Glomerular endothelial cell (primary cell): ENCODE measurements at places on chromosomes 2 and 18. TPM values are rescaled to one million over a fixed set of nuclear protein-coding genes. Genes with fewer than 3 reads are reported as not detected.
A peak's percentile ranks its signal among the peaks of the same experiment; 100 is the strongest.

DNA sequence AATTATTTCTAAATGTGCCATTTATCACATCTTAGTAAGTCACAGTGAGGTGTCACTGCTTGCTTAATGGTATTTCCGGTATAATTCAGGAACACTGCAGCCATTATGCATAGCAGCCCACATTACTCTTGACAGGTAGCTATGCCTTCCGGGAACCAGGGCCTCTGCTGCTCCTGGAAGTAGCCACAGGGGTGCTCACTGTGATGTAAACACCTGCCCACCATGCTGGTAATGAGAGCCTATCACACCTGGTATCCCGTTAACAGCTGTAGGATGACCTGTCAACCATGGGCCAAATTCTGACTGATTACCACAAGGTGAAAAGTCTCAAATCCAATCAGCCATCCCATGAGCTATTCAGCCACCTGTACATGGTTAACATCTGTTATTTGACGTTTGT is 647.0 kb upstream of the NXPH2 start:
- DNase-seq = no peak

- DNase-seq = no peak
These were observed 65.0 kb upstream of the NPAS2 start for GRCh38 chr2:100754951-100755350.

DNA sequence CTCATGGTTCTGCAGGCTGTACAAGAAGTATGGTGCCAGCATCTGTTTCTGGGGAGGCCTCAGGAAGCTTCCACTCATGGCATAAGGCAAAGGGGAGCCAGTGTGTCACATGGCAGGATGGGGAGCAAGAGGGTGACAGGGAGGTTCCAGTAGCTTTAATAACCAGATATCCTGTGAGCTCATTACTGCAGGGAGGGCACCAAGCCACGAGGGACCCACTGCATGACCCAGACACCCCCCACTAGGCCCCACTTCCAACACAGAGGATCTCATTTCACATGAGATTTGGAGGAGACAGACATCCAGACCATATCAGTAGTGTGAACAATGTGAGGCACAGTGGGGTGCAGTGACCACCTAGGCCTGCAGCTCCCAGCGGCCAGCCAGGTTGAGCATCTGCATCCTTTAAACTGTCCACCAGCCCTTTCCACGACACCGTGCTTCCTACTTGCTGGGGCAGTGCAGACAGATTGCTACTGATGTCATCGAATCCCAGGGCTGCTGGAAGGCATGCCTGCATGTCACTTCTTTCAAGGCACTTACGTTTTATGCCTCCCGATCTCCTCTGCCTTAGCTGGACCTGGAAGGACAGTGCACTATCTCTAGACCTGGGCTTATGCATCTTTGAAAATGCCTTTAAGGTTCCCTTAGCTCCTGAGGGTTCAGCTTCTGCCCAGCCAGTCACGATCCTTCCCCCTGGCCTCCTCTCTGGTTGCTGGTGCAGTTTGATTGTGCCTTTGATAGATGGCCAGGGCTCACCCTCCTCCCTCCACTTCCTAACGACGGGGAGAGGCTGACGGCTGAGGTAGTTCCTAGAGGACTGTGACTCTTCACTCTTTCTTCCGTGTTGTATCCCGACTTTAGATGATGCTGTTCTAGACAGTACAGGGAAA is 174.3 kb downstream of the FAM210A start:
- DNase-seq = no peak

GRCh38 chr2:114122930-114123329 is 233.0 kb downstream of the ACTR3 start:
- DNase-seq = no peak

DNA sequence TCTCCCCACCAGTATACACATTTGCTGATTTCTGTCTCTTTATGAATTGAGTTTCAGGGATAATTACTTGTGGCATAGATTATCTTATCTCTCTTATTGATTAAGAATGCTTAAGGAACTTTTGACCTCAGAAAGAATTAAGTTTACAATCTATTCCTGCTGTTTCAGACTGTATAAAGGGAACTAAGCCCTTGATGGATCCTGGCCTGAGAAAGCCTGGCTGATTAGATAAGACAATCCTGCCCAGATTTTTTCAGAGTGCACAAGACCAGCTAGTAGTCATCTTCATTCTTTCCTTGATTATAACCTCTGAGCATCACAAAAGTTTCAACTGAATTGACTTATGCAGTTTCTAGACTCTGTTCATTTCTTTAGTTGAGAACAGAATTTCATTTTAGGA is 22.7 kb upstream of the TFPI start:
- DNase-seq = no peak

DNA sequence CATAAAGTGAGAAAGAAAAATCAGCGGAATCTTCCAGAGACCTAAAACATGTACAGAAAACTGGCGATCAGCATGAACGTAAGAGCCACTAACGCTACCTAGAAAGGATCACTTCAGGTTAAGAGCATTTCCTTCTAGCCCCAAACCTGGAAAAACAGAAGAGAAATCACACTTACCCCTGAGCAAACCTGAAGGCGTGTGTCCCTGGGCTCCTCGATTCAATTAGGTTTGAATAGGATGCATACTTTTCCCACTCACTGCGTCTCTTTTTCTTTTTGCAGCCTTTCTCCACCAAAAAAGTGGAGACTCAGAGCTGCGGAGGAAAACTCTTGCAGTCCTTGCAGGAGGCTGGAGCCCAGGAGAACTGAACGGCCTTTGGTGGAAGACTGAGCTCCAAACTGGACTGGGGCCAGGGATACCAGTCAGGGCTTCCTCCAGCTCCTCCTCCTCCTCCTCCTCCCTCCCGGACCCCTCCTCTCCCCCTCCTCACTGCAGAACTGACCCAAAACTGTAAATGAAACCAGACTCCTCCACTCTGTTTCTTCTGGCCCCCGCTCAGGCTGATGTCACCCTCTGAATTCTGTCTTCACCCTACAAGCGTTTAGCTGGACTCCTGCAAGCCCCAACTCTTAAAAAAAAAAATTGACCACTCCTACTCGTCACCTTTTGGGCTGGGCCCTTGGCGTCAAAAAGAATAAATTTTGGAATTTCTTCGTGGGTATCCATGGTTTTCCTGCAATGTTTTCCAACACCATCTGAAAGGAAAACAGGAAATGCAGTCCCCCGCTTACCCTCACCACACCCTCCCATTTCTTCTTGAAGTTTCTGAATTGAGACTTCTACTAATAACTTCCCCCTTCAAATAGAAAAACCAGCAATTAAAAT is at the start of gene COL6A3:
Gene COL6A3 (minus strand): TSS at position 388 of the 885 bp plus-strand sequence. CDS start 17,347 bp downstream, outside the sequence.
- no peak for DNase-seq

GRCh38 chr2:147408357-147408756 is 436.5 kb upstream of the ACVR2A start:
- no peak for DNase-seq

DNA sequence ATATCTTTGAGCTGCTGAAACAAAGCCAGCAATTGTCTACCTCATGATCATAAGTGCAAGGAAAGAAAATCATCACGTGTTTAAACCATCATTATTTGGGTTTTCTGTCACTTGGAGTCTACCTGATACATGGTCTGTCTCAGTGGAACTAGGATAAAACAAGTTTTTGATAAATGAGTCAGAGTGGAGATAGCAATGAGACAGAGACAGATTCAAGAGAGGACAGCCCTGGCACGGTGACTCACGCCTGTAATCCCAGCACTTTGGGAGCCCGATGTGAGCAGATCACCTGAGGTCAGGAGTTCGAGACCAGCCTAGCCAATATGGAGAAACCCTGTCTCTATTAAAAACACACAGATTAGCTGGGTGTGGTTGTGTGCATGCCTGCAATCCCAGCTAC is 93.8 kb downstream of the PMAIP1 start:
- no peak for DNase-seq

GRCh38 chr2:16656784-16657391 is 8.7 kb downstream of the CYRIA start:
- DNase-seq = no peak

GRCh38 chr18:32576296-32576916 is 105.7 kb upstream of the GAREM1 start:
- DNase-seq = no peak

- DNase-seq = no peak
These were observed 61.8 kb downstream of the EFEMP1 start for GRCh38 chr2:55861733-55862132.

GRCh38 chr2:229230256-229230655 is 40.8 kb downstream of the PID1 start:
- DNase-seq = no peak

GRCh38 chr2:241859436-241860183 is 916 bp upstream of the PDCD1 start:
- DNase-seq = no peak

DNA sequence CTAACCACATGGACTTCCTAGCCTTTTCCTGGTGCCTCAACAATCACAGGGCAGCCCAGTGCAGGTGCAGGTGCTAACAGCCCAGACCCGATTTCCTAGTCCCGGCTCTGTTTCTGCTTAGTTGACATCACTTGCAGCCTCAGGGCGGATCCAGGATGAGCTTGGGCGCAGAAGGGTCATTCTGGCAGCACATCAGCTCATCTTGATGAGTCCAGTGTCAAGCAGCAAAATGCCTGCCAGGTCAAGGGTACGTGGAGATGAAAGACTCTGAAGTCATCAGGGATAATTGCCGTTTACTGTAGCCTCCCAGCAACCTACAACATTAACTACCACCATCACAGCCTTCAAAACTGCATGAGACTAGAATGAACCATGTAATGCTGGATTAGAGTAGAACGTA is 39.4 kb upstream of the EFHD1 start:
- DNase-seq = no peak

GRCh38 chr18:46322941-46323340 is 218.8 kb downstream of the HAUS1 start:
- DNase-seq = no peak

- peak; percentile 36 for DNase-seq
These were observed 15.4 kb upstream of the STAT4 start for GRCh38 chr2:191166111-191166755.

GRCh38 chr2:33526132-33526531 is 49.7 kb downstream of the RASGRP3 start:
- no peak for DNase-seq

GRCh38 chr2:61396005-61396404 is 74.9 kb downstream of the USP34 start:
- DNase-seq = no peak

DNA sequence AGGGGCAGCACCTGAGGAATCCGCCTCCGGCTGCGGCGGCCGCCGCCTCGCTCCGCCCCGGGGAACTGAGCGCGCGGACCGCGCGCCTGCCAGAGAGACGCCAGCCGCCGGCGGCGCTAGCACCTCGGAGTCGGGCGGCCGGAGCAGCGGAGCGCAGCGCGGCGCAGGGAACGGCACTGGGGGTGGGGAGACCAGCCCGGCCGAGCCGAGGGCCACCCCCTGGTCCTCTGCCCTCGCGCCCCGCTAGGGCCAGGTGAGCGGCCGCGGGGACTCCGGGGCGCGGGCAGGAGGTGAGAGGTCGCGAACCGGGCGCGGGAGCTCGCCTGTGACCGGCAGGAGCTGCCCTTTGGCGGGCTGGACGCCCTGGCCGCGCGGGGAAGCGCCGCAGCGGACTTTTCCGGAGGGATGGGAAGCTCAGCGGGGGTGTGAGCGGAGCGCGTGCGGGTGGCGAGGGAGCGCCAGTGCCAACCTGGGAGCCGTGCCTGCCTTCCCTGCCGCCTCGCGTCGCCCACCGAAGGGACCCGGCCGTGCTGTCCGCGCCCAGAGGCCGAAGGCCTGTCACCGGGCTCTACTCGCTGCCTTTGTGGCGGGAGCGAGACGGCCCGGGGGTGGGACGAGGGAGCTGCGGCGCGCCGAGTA is at the start of gene GREB1L:
Gene GREB1L (plus strand): TSS at position 92 of the 639 bp plus-strand sequence. CDS start 141,287 bp downstream, outside the sequence.
- no peak for DNase-seq

DNA sequence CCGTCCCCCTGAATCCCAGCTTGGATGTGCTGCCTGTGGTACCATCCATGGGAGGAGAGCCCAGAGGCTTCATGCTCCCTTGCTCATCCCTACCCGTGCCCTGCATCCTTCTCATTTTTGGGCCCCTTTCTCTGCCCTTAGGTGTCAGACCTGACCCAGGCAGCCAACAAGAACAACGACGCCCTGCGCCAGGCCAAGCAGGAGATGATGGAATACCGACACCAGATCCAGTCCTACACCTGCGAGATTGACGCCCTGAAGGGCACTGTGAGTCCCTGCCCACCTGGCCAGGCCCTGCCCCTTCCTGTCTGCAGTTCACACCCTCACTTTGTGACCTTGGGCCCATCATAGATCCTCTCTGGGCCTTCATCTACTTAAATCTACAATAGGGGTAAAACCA is 2.5 kb downstream of the DES start:
- no peak for DNase-seq

- no peak for DNase-seq
These were observed 4.7 kb downstream of the ACVR1 start for GRCh38 chr2:157871415-157871814.

- DNase-seq = no peak
These were observed 32.1 kb downstream of the ZFP36L2 start for GRCh38 chr2:43194121-43194869.

- no peak for DNase-seq
These were observed 94.4 kb upstream of the RBBP8 start for GRCh38 chr18:22838639-22839277.

- no peak for DNase-seq
These were observed 290.7 kb upstream of the CYP26B1 start for GRCh38 chr2:72438364-72438763.

DNA sequence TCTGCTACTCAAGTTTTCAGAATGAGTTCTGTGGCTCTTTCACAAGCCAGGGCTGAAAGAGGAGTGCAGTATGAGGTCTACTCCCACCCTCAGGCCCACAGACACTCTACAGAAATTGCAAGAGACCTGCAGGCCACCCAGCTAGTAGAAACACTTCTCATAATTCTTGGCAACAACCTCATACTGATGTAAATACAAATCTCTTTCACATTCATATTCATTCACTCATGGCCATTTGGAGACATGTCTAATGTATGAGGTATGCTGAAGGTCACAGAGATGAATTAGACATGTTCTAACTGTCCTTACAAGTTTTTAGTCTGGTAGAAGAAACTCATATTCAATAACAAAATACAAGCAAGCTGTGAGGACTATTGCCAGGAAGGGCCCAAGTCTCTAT is 83.8 kb upstream of the KLHL29 start:
- DNase-seq = no peak

- no peak for DNase-seq
These were observed 1403.3 kb upstream of the DDX18 start for GRCh38 chr2:116411211-116411610.

- no peak for DNase-seq
These were observed 85.4 kb upstream of the LINC00305 start for GRCh38 chr18:64234321-64234720.

GRCh38 chr2:128416109-128416785 is 97.6 kb upstream of the HS6ST1 start:
- no peak for DNase-seq

- no peak for DNase-seq
These were observed 31.9 kb upstream of the EML4 start for GRCh38 chr2:42137125-42137841.

Gene FAM228A
- total RNA-seq = not detected in 2 replicates

Gene TLX2
- not detected in 2 replicates for total RNA-seq

Gene CABYR
- total RNA-seq = 3.0 and 6.0 TPM in 2 replicates

Gene GREB1
- 0.29 and 0.64 TPM in 2 replicates for total RNA-seq

Gene SPP2
- not detected in 2 replicates for total RNA-seq

Gene ZBTB7C
- total RNA-seq = 0.06 and 0.34 TPM in 2 replicates

Gene CYP27A1
- 15.8 and 24.0 TPM in 2 replicates for total RNA-seq

Gene VSNL1
- total RNA-seq = not detected in 2 replicates

Gene AKAIN1
- not detected in 2 replicates for total RNA-seq

Gene ACTG2
- 1.6 TPM in 1 of 2 replicates, not detected in the other for total RNA-seq

Gene B3GNT7
- 0.44 and 1.2 TPM in 2 replicates for total RNA-seq

Gene HOXD8
- 14.2 and 18.9 TPM in 2 replicates for total RNA-seq
